Activated CD4-positive, alpha-beta memory T cell treated with anti-CD3 and anti-CD28 coated beads for 36 hours (primary cell): ENCODE measurements at places on chromosomes 5 and 9.

DNA sequence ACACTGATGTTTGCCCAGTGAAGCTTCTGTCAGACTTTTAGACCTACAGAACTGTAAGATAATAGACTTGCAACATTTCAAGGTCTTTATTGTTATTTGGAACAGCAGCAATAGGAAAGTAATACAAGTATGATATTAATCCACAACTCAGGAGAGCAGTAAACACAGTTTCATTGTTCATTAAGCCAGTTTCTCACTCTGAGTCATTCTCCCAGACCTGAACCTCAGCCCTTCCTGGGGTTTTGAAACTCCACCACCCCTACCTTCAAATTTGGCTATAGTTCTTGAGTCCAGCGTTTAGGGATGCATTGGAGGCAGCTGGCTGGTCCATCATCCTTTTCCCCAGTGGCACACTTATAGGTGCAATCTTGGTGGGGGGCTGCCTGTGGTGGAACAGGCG is 203.2 kb downstream of the RAB3C start:
- DNase-seq, result no peak

DNA sequence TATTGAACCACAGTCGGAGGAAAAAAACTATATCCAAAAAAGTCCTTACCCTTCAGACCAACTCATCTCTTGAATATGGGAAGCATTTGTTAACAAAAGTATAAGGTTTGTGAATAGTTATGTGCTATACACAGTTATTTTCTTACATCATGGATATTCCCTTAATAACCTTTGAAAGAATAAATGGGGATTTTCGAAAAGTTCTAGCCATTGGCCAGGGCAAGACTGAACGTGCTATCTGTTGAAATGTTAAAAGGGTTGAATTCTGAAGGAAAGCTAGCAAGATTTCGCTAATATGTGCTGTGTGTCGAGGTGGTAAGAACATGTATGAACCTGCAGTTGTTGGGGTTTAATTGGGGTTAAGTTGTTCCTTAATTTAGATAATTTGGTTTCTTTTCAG is 140.8 kb downstream of the SMARCA2 start:
- DNase-seq, result no peak

DNA sequence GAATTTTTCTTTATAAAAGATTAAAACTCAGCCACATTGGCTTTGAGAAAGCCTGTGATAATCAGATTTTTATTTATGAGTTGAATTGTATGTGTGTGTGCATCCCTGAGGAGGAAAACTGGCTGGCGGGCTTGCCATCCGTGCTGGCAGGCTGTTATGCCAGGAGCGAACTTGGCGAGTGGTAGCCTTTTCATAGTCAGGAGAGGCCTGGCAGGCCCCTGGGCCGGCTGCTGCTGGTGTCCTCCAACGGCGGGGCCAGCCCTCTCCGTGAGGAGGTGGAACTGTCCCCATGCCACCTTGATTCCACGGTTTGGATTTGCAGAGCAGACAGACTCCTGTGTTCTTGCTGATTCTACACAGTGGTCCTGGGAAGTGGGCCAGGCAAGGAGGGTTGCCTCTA is 43.3 kb downstream of the ZNF618 start:
- DNase-seq, result no peak

- no peak for DNase-seq
These were observed 10.7 kb upstream of the PUM3 start for GRCh38 chr9:2854617-2855016.

GRCh38 chr9:35520364-35520710 is 30.4 kb downstream of the RUSC2 start:
- no peak for DNase-seq

- no peak for DNase-seq
These were observed 115.3 kb downstream of the SEMA6A start for GRCh38 chr5:116459301-116459700.

DNA sequence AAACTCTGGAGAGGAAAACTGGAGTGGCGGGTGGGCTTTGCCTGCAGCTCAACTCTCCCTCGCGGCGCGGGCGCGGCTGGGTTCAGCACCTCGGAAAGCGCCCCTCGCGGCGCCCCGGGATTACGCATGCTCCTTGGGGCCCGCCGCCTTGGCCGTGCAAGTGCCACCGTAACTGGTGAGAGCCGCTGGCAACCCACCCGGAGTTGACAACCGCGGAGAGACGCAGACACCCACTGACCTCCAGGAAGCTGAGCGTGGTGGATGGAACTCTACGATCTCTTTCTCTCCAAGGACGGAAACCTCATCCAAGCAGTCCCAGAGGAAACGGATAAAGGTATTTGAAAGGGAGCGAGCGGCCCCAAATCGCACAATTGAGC is 194 bp upstream of the RXFP3 start:
- peak; percentile 61 for DNase-seq

DNA sequence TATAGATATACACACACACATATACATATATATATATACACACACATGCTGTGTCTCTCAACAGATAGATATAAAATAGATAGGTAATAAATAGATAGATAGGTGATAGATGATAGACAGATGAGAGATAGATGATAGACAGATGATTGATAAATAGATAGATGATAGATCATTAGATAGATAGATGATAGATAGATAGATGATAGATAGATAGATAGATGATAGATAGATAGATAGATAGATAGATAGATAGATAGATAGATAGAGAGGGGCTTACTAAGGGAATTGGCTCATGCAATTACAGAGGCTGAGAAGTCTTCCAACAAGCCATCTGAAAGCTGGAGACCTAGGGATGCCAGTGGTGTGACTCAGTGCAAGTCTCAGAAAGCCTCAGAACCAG is 394.5 kb downstream of the ICE1 start:
- DNase-seq, result no peak

- no peak for DNase-seq
These were observed 86.5 kb downstream of the ANKRD55 start for GRCh38 chr5:56146674-56147073.

DNA sequence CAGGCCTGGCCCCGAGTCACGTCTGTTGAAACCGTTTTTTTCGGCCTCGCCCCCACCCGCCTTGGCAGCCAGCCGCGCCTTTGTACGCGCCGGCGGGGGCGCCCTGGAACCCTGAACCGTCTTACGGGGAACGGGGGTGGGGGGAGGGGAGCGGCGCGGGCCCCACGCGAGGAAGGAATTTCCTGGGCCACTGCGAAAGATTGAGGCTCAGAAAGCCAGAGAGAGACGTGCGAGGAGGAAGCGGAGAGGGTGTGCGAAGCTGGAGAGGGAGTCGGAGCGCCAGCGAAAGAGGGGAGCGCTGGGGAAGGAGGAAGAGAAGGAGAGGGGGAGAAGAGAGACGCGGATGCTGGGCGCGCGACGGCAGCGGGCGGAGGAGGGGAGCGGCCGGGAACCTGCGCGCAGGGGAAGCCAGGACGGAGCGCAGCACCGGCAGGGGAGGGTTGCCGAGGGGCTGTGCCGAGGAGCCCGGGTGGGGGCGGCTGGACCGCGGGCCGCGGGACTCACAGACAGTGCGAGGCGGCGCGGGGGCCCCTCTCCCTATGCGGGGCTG is 4.6 kb upstream of the PRDM12 start:
- no peak for DNase-seq

GRCh38 chr5:123046222-123046621 is 9.7 kb upstream of the PPIC start:
- no peak for DNase-seq

DNA sequence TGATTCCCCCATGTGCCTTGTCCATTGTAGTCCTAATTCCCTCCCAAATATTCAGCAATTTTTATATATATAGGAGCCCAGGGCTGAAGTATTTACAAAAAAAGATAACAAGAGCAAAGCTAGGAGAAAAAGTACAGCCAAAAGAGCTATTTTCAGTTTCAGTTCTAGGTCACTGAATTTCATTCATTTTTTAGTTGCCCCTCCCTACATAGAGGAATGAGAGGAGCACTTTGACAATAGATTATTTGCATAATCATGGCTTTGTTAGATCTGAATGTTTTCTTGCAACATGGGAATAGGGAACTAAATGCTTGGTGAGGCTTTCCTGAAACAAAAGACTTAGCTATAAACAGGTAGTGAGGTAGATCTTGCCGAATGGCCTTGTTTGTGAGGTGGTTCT is 15.3 kb upstream of the F2RL2 start:
- no peak for DNase-seq

GRCh38 chr9:35656348-35656747 is 1.5 kb downstream of the RMRP start:
- no peak for DNase-seq

GRCh38 chr5:93399675-93400074 is 181.3 kb downstream of the NR2F1-AS1 start:
- no peak for DNase-seq

- DNase-seq, result no peak
These were observed 30.7 kb downstream of the MSX2 start for GRCh38 chr5:174755106-174755505.

DNA sequence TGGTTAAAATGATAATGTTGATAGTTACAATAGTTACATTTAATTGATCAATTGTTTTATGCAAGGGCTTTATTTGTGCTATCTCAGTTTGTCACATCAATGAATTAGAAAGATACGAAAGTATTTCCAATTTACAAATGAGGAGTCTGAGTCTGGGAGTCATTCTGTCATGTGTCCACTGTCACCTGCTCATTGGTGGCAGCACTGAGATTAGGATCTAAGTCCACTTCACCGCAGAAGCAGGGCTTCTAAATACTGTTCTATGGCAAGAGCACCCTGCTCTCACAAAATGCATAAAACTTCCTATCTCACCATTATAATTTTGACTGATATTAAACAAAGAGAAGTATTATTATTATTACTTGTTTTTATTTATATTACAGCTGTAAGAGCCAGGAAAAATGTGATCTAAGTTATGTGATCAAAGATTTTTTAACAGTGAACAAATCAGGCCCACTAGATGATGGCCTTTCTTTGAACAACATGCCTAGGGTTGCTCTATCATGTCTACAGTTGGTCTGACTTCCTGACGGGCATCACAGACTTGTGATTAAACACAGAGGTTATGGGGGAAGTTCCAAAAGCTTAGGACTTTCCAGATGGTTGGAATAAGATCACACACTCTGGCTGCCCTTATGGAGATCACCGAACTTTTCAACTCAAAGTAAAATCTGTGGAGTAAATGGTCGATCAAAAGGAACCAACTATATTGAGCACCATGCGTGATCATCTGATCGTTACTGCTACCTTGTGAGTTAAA is 15.1 kb downstream of the TLR4 start:
- no peak for DNase-seq

DNA sequence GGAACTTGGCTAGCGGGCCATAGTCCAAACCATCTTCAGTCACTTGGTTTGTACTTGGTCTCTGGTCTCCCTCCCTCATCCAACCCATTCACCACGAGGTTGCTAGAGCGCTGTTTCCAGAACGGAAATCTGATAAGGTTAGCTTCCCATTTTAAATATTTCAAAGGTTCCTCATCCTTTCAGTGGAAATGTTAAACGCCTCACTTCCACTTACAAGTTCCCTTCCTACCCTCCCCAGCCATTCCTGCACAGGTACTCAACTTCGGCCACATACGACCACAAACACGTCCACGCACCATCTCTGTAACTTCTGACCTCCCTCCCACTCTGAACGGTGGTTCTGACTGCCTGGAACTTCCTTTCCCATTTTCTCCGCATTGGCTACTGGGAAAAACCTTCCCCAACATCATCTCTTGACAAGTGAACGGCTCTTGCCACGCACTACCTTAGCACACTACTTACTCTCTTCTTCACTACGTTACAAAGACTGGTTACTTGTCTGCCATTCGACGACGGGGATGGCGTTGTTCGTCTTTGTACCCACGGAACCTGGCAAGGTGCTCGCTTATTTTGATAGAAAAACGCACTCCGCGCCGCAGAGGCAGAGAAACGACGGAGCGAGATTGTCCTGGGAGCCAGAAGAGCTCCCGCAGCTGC is 629 bp downstream of the CCNH start:
- no peak for DNase-seq

GRCh38 chr9:132673355-132673754 is 3.1 kb downstream of the GTF3C4 start:
- DNase-seq, result peak; percentile 13

GRCh38 chr9:14907360-14907685 is 2.9 kb downstream of the FREM1 start:
- DNase-seq, result no peak

GRCh38 chr9:98047002-98047401 is 9.5 kb upstream of the NANS start:
- DNase-seq, result no peak

DNA sequence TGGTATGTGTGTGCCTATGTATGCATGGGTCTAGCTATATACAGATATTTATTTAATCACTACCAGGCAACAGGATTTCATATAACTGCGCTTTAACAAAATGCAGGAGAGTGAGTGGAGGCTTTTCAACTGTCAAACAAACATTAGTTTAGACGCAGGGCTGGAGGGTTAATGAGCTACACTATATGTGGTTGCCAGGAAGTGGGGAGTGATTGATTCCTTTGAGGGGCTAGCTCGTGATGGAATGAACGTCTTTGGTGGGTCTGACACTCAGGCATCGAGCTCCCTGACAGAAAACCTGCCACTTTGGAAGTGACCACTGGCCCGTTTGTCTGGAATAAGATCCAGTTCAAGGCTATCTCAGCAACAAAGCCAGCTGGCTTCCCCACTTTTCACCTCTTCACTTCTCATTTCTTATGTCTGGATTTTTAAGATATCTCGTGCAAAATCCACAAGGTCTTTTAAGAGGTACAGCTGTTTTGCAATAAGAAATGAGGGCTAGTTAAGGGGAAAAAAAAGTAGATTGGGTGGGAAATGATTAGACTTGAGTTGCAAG is 78.0 kb downstream of the CFAP77 start:
- no peak for DNase-seq

GRCh38 chr9:86286278-86286677 is 3.9 kb upstream of the ISCA1 start:
- no peak for DNase-seq

DNA sequence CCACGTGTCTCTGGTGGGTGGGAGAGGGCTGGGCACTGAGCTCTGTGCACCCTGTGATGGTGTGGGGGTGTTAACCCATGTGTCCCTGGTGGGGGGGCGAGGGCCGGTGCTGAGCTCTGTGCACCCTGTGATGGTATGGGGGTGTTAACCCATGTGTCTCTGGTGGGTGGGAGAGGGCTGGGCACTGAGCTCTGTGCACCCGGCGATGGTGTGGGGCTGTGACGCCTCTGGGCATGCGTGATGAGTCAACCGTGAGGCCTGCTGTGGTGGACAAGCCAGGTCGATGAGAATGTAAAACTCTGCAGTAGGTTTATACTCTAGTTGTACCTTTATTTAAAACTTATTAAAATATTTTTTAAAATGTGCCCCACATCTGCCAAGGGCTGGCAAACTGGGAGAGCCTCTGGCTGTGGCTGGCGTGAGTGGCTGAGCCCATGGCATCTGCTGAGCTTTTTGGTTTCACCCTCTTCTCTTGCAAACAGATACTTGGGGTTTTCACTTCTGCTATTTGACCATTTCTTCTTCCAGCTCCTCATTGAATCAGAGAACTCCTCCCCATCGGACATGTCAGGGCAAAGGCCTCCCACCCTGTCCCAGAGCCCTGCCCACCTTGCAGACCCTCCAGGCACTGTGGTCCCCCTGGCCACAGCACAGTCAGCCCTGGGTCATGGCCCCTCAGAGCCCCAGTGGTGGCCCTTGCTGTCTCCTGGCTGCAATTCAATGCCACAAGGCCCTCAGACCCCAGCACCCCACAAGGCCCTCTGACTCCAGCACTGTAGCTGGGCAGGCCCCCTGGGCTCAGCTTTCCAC is 18.5 kb upstream of the EXOC3 start:
- no peak for DNase-seq

- DNase-seq, result peak; percentile 51
These were observed 5.1 kb upstream of the RALGDS start for GRCh38 chr9:133125941-133126696.
